Activated naive CD4-positive, alpha-beta T cell treated with anti-CD3 and anti-CD28 coated beads for 36 hours (primary cell): ENCODE measurements at places on chromosomes 7 and 10.

DNA sequence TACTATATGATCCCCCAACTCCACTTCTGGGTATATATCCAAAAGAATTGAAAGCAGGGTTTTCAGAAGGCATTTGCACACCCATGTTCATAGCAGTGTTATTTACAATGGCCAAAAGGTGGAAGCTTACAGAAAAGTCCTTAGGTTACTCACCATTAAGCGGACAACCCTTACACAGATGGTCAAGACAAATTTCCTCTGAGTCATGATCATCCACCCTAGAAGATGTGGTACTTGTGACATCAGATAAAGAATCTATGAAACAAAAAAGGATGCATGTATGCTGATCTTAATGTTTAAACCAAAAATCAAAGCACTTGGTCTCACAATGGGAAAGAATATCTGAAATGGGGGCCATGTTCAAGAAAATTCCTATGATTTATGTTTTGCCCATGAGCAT lies 31.1 kb downstream of the ZC3HAV1 start:
- no peak for DNase-seq

DNA sequence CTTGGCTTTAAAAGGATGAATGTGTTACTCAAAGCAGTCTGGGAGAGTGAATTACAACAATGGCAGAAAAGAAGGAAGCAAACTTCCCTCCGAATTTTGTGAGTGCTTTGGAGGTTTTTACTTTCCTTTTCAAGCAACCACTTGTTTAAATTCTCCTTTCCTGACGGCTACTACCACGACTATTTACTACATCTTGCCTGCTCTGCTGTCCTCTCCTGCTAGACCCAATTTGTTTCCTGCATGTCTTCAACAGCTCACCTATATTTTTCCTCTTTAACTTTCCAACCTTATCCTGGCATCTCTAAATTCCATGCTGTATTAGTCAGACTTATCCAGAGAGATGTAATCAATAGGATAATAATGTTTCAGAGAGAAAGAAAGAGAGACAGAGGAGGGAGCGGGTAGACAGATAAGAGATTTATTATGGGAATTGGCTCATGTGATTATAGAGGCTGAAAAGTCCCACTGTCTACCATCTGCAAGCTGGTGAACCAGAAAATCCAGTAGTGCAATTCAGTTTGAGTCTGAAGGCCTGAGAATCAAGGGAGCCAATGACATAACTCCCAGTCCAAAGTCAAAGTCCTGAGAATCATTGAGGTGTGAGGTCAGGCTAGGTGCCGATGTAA lies 42.8 kb upstream of the SLC13A1 start:
- DNase-seq: no peak

GRCh38 chr10:132044803-132045202 lies 20.9 kb upstream of the JAKMIP3 start:
- no peak for DNase-seq

GRCh38 chr7:92698237-92698841 lies 108.1 kb upstream of the FAM133B start:
- DNase-seq: no peak

DNA sequence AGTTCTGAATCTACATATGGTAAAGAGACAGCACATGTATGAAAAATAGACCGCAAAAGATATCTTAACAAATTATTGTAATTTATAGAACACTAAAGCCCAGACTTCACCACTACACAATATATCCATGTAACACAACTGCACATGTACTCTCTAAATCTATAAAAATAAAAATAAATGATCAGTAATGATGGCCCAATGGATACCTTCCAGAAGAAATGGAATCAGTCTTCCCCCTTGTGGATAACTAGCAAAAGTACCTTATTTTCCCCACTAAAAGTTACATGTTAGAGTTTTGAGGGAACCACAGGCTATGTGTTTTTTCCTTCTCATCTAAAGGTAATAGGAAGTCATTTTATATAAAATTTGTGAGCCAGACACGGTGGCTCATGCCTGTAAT lies 25.7 kb downstream of the C7orf25 start:
- DNase-seq: no peak

DNA sequence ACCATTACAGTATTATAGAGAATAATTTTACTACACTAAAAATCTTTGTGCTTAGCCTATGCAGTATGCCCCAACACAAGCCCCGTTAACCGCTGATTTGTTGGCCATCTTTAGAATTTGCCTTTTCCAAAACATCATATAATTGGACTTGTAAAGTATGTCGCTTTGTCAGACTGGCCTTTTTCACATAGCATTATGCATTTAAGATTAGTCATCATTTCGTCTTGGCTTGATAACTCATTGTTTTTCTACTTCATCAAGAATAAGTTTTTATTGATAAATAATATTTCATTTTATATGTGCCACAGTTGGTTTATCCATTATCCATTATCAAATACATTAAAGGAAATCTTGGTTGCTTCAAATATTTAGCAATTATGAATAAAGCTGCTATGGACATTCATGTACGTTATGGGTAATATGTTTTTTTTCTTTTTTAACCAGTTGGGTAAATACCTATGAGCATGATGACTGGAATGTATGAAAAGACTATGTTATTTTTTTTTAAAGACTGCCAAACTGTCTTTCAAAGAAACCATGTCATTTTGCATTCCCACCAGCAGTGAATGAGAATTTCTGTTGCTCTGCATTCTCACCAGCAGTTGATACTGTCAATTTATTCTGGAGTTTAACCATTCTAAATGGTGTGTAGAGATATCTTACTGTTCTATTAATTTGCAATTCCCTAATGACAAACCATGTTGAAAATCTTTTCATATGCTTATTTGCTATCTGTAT lies 273.1 kb upstream of the KCND2 start:
- no peak for DNase-seq

DNA sequence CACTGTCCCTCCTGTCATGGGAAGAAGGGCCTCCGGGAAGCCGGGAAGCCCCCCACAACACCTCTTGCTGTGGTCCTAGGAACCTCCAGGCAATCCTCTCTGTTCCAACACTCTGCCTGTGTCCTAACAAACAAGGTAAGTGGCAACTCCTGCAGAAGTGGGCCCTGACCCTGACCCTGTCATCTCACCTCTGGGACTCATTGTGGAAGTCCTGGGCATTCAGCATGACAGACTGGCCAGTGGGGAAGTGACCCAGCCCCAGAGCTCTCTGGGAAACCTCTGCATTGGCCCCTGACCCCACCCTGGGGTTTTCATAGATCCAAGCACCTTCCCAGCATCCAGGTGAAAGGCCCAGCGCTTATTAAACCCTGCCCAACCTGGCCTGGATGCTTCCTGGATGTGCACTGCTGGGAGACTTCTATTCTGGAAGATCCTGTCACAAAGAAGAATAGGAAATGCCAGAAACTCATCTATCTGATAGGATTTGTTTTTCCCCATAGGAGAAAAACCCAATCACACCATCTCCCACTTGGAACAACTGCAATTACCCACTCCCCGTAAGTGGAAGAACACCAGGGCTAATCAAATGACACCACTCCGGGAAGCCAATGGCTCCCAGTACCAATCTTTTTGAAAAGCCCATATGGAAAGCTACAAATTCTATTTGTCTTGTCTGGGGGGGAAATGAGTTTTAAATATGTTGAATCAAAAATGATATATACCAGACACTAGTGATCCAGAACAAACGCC lies 24.3 kb downstream of the LEP start:
- DNase-seq: no peak

DNA sequence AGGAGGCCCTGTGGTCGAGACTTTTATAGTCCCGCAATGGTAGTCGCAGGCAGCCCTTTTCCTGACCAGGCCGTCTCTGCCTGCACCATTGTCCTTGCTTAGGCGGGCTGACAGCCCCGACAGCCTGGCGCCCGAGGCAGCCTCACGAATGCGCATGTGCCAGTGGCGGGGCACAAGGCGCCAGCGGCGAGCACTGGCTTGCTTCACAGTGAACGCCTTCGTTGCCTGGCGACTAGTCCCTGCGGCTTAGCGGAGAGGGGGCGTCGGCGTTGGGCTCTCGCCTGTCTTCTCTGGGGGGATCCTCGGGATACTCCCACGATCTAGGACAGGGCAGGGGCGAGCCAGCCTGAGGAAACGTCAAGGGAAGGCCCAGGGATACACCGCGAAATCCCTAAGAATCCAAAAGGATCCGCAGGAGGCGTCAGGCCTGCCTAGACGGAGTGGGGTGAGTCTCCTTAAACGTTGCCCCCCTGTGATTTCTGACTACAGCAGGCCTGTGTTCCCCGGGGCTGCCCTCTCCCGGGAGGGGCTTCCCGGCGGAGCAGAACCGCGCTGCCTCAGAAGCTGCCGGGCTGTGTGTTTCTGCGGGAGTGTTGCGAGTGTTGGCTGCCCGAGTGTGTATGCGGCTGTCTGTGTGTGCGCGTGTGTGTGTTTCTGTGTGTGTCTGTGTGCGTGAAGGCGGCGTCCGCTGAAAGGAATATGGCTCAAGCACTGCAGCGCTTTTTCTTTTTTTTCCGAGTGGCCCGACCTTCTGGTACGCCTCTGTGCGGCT lies 20.5 kb upstream of the ZNF273 start:
- no peak for DNase-seq

- no peak for DNase-seq
Observed at GRCh38 chr10:126256864-126257263, 131.4 kb downstream of the ADAM12 start.

- peak; percentile 42 for DNase-seq
Observed at GRCh38 chr10:84179059-84179710, 5.6 kb downstream of the GPR15LG start.

- DNase-seq: no peak
Observed at GRCh38 chr7:71384094-71384493, 252.2 kb downstream of the GALNT17 start.

DNA sequence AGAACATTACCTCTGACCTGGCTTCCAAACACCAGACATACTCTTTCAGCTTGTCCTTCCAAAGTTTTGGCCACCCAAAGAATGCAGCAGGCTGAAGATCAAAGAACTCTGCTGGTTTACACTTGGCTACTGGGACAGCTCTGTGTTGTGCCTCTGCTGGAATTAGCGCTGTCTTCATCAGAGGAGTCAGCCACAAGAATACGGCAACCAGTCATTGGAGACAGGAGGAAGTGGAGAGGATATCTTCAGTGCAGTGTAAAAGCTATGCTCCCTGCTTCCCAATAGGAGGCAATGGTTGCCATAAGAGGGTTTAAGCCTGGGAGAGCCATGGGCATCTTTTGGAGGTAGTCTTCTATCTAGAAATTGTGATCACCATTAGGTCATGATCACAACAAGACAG lies 126.7 kb upstream of the WNT16 start:
- no peak for DNase-seq
